CD4-positive, alpha-beta T cell treated with Interleukin-21 for 1 hour (primary cell): ENCODE measurements at places on chromosomes 6 and 20.

GRCh38 chr6:81751388-81752083 is 945 bp downstream of the TENT5A start:
- peak; percentile 20 for DNase-seq

- peak; percentile 49 for DNase-seq
Observed at GRCh38 chr20:34522969-34523871, 7.0 kb downstream of the DYNLRB1 start.

- no peak for DNase-seq
Observed at GRCh38 chr6:125363039-125363823, 61.5 kb upstream of the HDDC2 start.

- DNase-seq: no peak
Observed at GRCh38 chr20:38139977-38140753, 24.9 kb downstream of the TGM2 start.

DNA sequence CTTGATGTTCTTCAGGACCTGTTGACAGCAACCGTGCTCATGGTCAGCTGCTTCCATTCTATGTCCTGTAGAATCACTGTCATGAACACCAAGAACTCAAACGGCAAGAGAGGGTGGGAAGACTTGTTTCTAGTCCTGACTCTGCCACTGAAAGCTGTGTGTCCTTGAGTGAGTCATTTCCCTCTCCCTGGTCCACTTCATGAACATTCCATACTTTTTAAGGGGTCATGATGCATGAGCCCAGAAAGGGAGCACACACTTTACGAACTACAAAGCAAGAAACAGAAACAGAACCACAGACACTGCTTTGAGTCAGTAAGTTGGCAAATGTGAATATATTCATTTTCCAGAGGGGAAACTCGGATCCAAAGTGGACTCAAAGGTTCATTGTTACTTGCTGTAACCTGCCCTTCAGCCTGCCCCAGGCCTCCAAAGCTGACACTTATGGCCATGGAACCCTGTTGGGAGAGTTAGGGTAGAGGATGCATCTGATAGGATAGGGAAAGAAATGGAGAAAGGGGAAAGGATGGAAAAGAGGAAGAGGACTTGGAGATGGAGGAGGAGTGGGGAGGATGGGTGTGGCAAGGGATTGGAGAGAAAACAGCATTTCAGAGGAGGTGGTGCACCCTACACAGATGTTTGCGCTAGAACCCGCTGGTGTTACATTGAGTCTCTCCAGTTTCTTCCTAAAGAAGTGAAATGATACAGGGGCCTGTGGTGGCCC is 129.8 kb downstream of the FOXO3 start:
- DNase-seq: no peak

DNA sequence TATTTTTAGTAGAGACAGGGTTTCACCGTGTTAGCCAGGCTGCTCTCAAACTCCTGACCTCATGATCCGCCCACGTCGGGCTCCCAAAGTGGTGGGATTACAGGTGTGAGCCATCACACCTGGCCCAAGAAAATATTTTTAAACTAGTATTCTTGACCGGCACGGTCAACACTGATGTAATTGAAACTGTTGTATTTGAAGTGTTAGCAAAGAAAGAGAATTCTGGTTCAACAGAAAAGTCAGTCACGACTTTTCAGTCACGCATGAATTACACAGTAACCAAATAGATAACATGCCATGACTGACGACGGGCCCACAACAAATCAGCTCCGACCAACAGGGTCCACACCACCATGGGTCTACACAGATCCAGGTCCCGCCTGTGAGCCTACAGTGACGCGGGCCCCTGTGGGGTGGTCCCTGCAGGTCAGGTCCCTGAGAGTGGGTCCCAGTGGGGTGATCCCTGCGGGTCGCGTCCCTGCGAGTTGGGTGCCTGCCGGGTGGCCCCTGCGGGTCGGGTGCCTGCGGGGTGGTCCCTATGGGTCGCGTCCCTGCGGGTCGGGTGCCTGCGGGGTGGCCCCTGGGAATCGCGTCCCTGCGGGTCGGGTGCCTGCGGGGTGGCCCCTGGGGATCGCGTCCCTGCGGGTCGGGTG is 1.0 kb downstream of the GMEB2 start:
- DNase-seq: peak; percentile 36

- peak; percentile 91 for DNase-seq
Observed at GRCh38 chr20:48760403-48760983, 67.3 kb downstream of the PREX1 start.

GRCh38 chr6:131175564-131175963 is 40.3 kb downstream of the AKAP7 start:
- no peak for DNase-seq

DNA sequence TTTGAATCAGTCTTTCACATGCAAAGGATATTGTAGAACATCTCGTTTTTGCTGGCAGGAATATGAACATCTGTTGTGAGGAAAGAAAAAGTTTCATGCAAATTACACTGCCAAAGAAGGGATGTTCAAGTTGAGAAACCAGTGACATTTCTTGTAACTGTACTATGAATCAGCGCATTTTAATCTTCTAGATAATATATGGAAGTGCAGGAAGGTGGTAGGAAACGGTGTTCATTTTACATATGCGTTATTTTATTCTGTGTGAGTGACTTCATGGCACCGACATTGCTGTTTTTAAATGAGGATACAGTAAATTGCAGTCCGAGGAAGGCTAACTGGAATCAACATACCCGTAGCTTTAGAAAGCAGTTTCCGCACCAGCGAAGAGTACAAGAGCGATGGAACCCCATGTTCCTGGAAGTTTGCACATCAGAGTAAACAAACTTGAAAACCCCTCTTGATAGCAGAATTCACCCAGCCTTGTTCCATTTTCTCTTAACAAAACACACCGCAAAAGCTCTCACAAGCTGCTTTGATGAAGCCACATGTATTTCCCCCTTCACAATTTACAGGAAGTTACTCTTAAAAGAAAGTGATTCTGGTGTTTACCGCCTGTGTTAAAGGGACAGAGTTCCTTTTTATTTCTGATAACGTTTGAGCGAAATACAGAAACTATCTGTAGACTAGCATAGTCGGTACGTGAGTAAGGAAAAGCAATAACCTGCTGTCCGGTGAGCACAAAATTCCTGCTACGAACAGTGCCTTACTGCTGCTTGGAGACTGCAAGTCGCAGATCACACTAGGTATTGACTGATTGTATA is 11.5 kb downstream of the PRDM1 start:
- peak; percentile 93 for DNase-seq

- peak; percentile 74 for DNase-seq
Observed at GRCh38 chr20:20860078-20860806, 147.8 kb upstream of the RALGAPA2 start.

DNA sequence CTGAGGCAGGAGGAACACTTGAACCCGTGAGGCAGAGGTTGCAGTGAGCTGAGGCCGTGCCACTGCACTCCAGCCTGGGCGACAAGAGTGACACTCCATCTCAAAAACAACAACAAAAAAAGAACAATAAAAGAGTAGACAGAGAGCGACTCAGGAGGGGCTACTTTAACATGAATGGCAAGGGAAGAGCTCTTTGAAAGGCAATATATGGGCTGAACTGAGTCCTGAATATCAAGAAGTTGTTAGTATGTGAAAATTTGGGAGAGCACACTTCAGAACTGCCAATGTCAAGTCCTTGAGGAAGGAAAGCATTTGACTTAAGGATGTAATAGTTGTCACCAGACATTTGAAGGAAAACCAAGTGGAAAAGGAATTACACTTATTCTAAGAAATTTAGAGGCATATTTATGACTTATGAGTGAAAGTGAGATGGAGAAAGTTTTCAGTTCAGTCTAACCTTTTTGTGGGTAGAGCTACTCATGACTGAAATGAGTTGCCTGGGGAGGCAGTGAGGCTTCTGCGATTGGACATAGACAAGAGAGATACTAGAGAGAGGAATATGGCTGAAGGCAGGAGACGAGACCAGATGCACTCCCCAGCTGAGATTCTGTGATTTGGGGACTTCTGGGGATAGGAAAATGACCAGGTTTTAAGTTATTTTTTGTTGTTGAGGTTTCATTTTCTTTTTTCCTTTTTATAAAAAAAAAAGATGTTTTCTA is 48.6 kb upstream of the SLC16A10 start:
- DNase-seq: no peak

DNA sequence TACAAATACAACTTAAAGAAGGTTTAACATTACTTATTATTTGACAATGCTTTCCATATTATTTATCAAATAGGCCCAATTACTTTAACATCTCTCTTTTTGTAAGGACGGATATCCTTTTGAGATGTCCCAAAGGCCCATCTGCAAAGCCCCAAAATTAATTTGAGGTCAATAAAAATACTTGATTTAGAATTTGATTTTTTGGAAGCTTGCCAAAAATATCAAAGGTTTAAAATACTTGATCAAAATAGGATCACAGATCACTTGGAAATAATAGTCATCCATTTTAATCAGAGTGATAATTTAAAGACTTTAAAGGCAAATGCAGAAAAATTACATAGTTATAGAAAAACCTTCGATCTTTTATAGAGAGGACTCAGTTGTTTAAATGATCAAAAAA is 8.1 kb downstream of the C6orf58 start:
- no peak for DNase-seq

- no peak for DNase-seq
Observed at GRCh38 chr6:121205569-121205968, 128.7 kb downstream of the TBC1D32 start.

DNA sequence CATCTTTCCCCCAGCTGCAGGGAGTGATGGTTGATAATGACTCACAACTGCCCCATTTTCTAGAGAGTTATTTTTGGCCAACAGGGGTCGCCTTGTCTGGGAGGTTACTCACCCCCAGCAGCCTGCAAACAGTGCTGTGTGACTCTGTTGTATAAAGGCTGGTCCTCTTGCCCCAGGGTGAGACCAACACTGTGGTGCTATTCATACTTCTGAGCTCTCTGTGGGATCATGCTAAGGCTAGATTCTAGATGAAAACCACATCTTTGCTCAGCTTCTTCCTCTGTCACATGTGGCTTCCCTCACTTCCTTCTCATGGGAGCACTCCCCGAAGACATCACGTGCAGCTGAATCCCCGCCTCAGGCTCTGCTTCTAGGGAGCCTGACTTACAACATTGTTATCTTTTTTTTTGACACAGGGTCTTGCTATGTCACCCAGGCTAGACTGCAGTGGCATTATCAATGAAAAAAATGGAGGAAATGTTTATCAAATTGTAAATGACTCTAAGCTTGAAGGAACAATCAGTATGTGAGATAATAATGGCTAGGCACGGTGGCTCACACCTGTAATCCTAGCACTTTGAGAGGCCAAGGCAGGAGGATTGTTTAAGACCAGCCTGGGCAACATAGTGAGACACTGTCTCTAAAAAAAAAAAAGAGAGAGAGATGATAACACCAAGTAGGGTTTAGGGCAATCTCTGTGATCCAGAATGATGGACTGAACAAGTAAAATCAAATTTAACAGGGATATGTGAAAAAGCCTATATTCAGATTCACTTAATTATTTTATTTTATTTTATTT is 55.7 kb upstream of the SLC23A2 start:
- peak; percentile 82 for DNase-seq

DNA sequence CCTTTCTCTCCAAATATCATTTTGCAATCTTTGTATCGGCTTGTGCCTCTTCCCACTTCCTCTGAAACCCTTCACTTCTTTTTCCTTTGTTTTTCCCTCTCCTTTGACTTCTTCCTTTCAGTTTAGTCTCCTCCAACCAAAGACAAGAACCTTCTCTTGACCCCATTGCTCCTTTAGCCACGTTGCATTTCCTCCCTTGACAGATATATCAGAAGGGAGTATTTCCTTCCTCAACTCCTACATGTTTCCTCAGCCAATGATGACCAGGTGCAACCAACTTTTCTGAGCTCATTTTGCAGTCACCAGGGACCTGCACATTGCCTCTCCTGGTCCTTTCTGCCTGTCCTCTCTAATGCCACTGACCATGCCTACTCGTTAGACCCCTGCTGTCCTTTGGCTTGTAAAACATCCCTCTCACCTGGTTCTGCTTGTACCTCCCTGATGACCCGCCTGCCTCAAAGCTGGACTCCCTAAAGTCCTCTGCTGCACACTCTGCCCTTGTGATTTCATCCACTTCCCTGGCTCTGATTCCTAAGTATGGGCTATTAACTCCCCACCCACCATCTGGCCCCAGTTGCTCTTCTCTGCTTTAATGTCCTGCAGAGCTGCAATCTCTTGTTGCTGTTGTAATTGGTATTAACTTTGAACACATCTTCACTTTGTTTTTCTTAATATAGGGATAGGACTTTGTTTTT is 27.4 kb downstream of the SLC22A16 start:
- DNase-seq: no peak

DNA sequence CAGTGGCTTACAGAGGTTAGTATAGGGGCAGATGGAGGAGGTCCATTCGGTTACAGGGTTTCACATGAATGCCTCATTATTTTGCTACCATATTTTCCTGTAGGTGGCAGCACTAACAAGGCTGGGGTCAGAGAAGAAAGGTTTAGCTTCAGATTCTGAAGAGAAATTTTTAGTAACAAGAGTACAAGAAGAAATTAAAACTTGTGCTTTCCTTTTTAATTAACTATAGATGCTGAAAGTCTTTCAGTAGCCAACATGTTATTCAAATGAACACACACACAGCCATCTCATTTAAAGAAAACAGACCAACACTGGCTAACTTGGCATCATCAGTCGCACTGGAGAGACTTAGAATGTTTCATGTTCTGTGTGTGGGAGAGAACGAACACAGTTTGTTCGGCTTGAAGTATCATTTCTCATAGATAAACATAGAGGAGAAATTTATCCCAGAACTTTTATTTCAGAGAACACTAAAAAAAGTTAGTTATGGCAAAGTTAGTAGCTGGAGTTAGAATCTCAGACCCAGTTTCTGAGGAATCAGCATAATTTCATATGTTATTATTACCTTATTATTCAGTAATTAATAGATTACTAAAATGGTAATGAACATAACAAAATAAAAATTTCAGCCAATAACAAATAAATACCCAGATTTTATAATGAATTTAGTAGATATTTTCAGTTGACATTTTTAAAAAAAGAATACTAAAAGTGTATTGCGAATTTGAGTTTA is 314.0 kb upstream of the RSPO3 start:
- peak; percentile 5 for DNase-seq

DNA sequence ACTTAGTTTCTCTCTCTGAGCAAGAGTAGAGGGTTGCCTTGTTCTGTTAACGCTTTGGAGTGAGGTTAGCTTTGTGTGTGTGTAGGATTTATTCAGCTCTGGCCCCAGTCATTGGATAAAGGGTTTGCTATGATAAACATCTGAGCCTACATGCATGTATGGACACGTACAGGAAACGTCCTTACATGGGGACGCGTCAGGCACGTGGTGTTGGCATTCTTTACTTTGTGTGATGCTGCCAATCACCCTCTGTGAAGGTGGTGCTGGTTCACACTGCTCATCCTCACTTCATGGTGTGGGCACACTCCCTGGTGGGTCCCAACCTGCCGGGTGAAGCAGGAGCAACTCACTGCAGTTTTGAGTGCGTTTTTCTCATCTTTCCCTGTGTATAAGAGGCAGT is 53.4 kb upstream of the CD93 start:
- DNase-seq: no peak

DNA sequence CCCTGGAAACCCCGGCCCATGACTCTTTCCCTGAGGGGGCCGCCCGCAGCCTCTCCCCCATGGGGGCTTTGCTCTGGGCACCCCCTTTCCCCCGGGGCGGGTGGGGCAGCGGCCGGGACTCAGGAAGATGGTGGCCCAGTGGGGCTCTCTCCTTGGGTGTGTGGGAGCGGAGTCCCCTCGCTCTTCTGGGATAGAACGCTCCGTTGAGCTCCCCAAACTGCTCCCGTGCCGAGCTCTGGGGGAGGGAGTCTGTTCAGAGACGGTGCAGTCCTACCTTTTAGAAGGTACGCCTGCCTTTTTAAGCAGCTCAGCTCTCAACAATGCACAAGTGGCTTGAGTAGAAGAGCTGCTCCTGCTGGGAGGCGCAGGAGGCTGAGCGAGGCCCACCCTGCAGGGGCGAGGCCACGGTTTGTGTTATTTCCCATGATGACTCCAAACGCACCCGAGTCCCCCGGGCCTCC is 21.7 kb upstream of the BHLHE23 start:
- no peak for DNase-seq

- DNase-seq: no peak
Observed at GRCh38 chr20:23344336-23344735, 6.3 kb upstream of the NXT1 start.
